H7 (cell line): ENCODE measurements at places on chromosomes 3 and 15.

DNA sequence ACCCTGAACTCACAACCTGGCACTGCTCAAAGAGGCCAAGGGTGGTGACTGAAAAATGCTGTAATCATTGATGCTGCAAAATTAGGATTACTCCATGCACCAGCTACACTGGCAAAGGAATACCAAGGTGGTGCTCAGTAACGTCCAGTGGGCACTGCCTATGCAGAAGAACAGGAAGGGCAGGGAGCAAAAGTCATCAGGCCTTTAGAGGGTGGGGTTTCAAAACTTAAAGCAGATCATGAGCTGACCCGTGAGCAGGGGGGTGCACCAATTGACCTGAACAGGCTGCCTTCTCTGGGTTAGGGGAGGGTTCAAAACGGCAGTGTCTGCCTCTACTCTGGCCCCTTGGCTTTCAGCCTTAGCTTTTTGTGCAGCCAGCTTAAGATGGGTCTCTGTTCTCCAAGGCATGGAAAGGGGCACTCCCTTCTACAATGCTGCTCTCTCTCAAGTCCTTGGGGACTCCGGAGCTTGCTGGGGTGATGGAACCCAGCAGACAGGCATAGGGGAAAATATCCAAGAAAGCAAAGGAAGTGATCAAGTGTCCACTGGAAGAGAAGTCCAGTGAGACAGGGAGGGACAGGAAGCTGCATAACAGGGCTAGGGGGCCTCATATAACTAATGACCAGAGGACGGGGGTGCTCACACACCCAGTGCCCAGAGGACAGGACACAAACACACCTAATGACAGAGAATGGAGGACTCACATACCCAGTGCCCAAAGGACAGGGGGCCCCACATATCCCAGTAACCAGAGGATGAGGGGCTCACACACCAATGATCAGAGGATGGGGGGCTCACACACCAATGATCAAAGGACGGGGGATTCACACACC is 11.4 kb downstream of the RAB6B start:
- DNase-seq, result no peak

- peak; percentile 85 for DNase-seq
Measured at GRCh38 chr15:96341513-96342405, 11.3 kb downstream of the NR2F2 start.

DNA sequence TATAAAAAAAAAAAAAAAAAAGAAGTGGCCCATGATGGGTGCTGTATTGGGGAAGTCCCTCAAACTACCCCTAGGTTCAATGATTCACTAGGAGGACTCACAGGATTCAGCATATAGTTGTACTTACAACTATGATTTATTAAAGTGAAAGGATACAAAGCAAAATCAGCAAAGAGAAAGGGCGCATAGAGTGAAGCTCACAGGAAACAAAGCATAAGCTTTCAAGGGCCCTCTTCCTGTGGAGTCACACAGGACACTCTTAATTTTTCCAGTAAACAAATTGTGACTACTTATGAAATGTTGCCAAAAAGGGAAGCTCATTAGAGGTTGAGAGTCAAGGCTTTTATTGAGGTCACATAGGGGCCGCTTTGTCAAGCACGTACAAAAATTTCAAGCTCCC is 153.7 kb upstream of the GAP43 start:
- no peak for DNase-seq

GRCh38 chr3:130093741-130094391 is 12.2 kb downstream of the ALG1L2 start:
- peak; percentile 57 for DNase-seq

- no peak for DNase-seq
Measured at GRCh38 chr3:143208976-143209714, 89.6 kb downstream of the CHST2 start.

DNA sequence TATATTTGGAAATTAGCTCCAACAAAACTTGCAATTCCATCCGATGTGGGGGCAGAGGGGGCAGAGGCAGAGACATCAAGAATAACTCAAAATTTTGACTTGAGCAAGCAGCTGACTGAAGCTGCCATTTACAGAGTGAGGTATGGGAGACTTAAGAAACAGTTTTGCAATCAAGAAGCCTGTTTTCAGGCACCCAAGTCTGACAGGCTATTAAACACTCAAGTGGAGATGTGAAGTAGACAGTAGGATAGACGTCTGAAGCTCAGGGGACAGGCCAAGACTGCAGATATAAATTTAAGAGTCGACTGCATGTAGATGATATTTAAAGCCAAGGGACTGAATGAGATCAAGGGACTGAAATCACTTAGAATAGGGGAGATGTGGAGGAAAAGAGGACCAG is 9.9 kb upstream of the SH3BP5 start:
- DNase-seq, result no peak

DNA sequence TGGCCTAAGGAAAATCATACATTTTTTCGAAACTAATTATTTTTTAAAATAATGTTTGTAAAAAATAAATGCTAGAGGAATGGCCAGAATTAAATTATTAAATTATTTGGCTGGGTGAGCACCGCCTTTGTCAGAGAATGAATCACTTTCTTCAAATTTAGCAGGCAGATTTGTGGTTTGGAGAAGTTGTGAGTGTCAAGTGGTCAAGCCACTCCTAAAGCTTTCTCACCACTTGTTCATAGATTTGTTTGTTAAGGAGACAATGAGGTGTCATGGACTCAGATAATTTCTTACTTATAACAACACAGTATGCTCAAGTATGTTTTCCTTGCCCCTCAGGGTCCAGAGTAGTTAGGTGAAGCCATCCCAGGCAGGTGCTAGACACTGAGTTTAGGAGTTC is 196.2 kb downstream of the TUSC7 start:
- no peak for DNase-seq

DNA sequence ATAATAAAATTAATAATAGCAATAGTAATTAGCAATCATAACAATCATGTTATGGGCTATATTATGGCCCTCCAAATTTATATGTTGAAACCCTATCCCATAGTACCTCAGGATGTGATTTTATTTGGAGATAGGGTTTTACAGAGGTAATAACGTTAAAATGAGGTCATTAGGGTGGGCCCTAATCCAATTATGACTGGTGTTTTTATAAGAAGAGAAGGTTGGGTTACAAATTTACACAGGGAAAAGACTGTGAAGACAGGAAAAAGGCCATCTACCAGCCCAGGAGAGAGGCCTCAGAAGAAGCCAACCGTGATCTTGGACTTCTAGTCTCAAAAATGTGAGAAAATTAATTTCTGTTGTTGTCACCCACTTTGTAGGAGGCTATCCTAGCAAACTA is 353.1 kb downstream of the CHL1 start:
- no peak for DNase-seq

GRCh38 chr3:182668541-182668940 is 124.8 kb upstream of the ATP11B start:
- no peak for DNase-seq
